ENCODE measurements at places on chromosomes 2 and 18.

DNA sequence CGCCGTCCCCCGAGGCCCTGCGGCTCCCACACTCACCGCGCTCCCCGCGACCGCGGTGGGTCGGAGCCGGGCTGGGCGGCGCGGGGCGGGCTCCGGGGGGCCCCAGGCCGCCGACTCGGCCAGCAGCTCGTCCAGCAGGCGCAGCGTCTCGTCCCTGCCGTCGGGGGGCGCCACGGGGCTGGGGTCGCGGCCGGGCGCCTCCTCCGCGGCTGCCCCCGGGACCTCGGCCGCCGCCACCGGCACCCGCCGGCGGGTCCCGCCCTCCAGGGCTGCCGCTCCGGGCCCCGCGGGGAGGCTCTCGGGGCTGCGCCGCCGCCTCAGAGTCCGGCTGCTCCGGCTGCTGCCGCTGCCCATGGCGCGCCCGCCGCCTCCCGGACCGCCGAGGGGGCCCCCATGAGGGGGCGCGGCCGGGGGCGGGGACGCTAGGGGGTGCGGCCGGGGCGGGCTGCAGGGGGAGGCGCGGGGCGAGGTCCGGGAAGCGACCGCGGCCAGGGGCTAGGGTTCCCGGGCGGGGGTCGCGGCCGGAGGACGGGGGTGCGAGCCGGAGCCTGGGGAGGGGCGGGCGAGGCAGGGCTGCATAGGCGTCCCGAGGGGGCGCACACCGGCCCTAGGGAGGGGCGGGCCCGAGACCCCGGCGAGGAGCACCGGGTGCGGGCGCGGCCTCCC, at the start of gene CYS1:
TSS of gene CYS1 (minus strand) at position 542 of the 666 bp plus-strand sequence. CDS start at position 354, 188 bp downstream.
- no peak for DNase-seq

GRCh38 chr2:112807233-112807807, 23.0 kb upstream of the IL1A start:
- no peak for DNase-seq

- DNase-seq: no peak
Observed at GRCh38 chr2:24459224-24460161, 31.6 kb upstream of the NCOA1 start.

GRCh38 chr2:130156624-130157004, 11.7 kb upstream of the CCDC74B start:
- DNase-seq: no peak
